ENCODE measurements at places on chromosomes 6 and 20. TPM values are rescaled to one million over a fixed set of nuclear protein-coding genes. Genes with fewer than 3 reads are reported as not detected.

The GSTA2 gene
- total RNA-seq, result not detected

The HLA-DOB gene
- 2.7 TPM for total RNA-seq

The GPR63 gene
- 2.5 TPM for total RNA-seq

The FLRT3 gene
- 4.7 TPM for total RNA-seq

The SAPCD1 gene
- total RNA-seq, result not detected

GRCh38 chr6:43584892-43585570, 9.0 kb downstream of the POLH start:
- H3K4me1 ChIP-seq, result no peaks in the 10 kb centered on the region
- no peaks in the 10 kb centered on the region for H3K27me3 ChIP-seq

DNA sequence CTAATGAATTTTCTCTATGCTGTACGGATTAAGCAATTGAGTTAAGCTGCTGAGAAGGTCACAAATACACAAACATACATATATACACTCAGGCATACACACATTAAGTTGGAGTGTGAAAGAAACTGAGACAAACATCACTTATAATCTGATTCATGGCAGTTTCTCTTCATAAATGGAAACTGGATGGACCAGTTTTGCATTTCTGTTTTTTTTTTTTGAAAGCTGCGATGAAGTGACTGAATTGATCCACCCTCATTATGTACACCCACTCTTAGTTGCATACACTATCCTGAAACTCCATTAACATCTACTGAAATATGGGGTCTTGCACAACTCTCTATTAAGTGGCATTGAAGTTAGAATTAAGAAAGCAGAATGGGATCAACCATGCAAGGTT, 32.9 kb upstream of the TENT5A start:
- H3K4me3 ChIP-seq, result no peak overlapping the region
- H3K27me3 ChIP-seq, result no peaks in the 10 kb centered on the region
- no peaks in the 10 kb centered on the region for H3K36me3 ChIP-seq
- no peak overlapping the region for H3K27ac ChIP-seq

GRCh38 chr6:39247667-39248194, 18.5 kb upstream of the KCNK5 start:
- H3K4me3 ChIP-seq, result no peak overlapping the region
- peaks cover 13% of the 10 kb centered on the region for H3K4me1 ChIP-seq
- no peaks in the 10 kb centered on the region for H3K27me3 ChIP-seq
- no peaks in the 10 kb centered on the region for H3K36me3 ChIP-seq
- no peak for DNase-seq
- no peak overlapping the region for H3K27ac ChIP-seq

Data from vagina (tissue), 2 donors.